ENCODE measurements at places on chromosomes 4 and X.

DNA sequence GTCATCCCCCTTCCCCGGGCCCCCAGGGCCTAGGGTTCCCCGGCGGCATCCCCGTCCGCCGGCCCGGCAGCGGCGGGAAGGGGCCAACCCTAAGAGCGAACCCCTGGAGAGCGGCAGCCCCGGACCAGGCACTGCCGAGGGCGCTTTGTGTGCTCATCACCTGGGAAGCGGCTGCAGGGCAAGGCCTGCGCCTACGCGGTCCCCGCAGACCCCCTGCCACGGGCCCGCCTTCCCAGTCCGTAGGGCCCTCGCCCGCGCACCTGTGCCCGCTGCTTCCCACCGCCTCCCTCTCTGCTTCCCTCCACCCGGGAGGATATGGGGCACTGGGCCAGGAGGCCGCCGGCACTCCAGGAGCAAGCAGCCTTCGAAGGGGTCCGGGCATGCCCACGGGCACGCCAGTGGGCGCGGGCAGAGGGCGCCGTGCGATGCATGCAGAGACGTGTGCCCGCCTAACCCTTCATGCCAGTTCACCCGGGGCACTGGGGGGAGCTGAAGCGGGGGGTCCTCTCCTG is 2.6 kb downstream of the FLNA start:
- H3K27me3 ChIP-seq: no peaks in the 10 kb centered on the region
- H3K4me3 ChIP-seq: peak overlapping the region; percentile 77
- peak overlapping the region; percentile 97 for H3K27ac ChIP-seq

- H3K27me3 ChIP-seq: no peaks in the 10 kb centered on the region
- H3K4me1 ChIP-seq: no peaks in the 10 kb centered on the region
- DNase-seq: no peak
- H3K4me3 ChIP-seq: no peak overlapping the region
- no peaks in the 10 kb centered on the region for H3K36me3 ChIP-seq
- H3K27ac ChIP-seq: no peak overlapping the region
Measured at GRCh38 chr4:72670521-72670920, 101.5 kb upstream of the ADAMTS3 start.

DNA sequence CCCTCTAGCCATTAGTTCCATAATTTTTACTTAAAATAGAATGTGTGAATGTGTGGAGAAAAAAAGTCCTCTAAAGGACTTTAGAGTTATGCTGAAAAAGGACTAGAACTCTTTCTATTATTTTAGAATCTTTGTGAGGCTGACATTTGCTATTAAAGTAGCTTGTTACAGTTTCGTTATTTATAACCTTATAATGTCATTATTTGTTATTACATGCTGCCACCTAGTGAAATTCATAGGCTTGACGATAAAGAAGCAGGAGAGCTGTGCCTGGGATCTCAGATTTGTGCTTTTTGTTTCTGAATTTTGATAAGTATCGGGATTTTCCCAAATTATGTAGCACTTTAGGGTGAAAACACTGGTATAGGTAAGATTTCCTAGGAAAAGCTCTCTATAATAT is 38.5 kb upstream of the TAPT1 start:
- H3K4me1 ChIP-seq: no peaks in the 10 kb centered on the region
- H3K27me3 ChIP-seq: no peaks in the 10 kb centered on the region
- DNase-seq: no peak
- no peaks in the 10 kb centered on the region for H3K36me3 ChIP-seq

- H3K4me3 ChIP-seq: peak overlapping the region; percentile 29
- DNase-seq: no peak
- peaks cover 7% of the 10 kb centered on the region for H3K4me1 ChIP-seq
- no peaks in the 10 kb centered on the region for H3K27me3 ChIP-seq
- H3K36me3 ChIP-seq: no peaks in the 10 kb centered on the region
Measured at GRCh38 chrX:150547375-150548115, 20.9 kb upstream of the MTM1 start.

DNA sequence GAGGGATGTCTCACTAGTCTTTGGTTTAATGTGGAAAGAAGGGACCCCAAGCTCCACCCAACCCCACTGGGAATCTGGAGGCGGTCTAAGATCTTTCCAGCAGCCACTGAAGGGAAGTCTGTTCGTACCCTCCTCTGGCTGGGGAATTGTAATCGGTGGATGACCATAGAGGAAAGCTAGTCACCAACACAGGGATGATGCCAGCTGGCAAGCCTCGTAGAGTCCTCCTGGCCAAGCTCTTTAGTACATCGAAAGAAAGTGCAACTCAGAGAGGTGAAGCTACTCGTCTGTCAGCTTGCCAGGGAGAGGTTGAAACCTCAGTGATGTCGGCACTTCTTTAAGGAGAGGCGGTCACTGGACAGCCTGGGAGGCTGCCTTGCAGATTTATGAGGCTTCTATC is 58.7 kb downstream of the MAMLD1 start:
- DNase-seq: no peak
- H3K27ac ChIP-seq: no peak overlapping the region
- H3K36me3 ChIP-seq: no peaks in the 10 kb centered on the region

- no peak for DNase-seq
- H3K27me3 ChIP-seq: no peaks in the 10 kb centered on the region
- no peak overlapping the region for H3K27ac ChIP-seq
- H3K36me3 ChIP-seq: no peaks in the 10 kb centered on the region
Measured at GRCh38 chr4:177923888-177924287, 481.7 kb upstream of the AGA start.

GRCh38 chrX:29044423-29045184 is 457.4 kb downstream of the IL1RAPL1 start:
- H3K27me3 ChIP-seq: no peaks in the 10 kb centered on the region
- H3K27ac ChIP-seq: no peak overlapping the region
- no peak for DNase-seq
- no peaks in the 10 kb centered on the region for H3K4me1 ChIP-seq
- H3K36me3 ChIP-seq: no peaks in the 10 kb centered on the region

- H3K36me3 ChIP-seq: no peaks in the 10 kb centered on the region
- no peak for DNase-seq
- H3K27me3 ChIP-seq: no peaks in the 10 kb centered on the region
- no peaks in the 10 kb centered on the region for H3K4me1 ChIP-seq
Measured at GRCh38 chrX:117429501-117429900, 687.1 kb downstream of the KLHL13 start.

DNA sequence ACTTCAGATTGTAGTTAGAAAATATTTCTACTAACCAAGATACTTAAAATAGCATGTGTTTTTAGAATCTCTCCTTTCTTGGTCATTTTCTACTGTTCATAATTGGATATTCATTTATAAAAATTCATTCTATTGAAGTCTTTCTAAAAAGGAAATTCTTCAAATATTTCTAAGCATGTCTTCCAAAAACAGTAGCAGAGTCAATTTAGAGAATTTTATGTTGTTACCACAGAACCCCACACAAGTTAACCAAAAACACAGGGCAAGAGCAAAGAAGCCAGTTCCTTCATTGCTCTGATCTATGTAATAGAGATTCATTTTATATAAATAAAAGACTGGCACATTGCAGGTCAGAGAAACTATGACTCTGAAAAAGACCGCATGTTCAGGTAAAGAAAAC is 345.1 kb upstream of the PITX2 start:
- no peak overlapping the region for H3K27ac ChIP-seq
- no peak overlapping the region for H3K4me3 ChIP-seq
- no peaks in the 10 kb centered on the region for H3K36me3 ChIP-seq
- H3K27me3 ChIP-seq: no peaks in the 10 kb centered on the region
- no peak for DNase-seq

- no peaks in the 10 kb centered on the region for H3K27me3 ChIP-seq
- H3K27ac ChIP-seq: no peak overlapping the region
- H3K36me3 ChIP-seq: no peaks in the 10 kb centered on the region
- DNase-seq: no peak
- H3K4me3 ChIP-seq: no peak overlapping the region
- H3K4me1 ChIP-seq: no peaks in the 10 kb centered on the region
Measured at GRCh38 chr4:113145519-113146291, 96.3 kb downstream of the ANK2 start.

DNA sequence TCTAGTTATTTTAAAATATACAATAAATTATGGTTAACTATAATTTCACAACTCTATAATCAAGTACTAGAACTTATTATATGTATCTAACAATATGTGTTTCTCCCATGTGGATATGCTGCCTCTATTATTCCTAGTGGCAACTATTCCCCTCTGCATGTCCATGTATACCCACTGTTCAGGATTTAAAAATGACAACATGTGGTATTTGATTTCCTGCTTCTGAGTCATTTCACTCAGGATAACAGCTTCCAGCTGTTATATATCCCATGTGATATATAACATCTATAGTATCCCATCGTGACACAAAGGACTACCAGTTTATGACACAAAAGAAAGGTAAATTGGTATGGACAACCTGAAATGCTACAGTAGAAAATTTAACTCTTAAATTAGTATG is 167.4 kb upstream of the TACR3 start:
- H3K27me3 ChIP-seq: no peaks in the 10 kb centered on the region
- no peak for DNase-seq
- H3K4me3 ChIP-seq: no peak overlapping the region
- H3K4me1 ChIP-seq: no peaks in the 10 kb centered on the region

DNA sequence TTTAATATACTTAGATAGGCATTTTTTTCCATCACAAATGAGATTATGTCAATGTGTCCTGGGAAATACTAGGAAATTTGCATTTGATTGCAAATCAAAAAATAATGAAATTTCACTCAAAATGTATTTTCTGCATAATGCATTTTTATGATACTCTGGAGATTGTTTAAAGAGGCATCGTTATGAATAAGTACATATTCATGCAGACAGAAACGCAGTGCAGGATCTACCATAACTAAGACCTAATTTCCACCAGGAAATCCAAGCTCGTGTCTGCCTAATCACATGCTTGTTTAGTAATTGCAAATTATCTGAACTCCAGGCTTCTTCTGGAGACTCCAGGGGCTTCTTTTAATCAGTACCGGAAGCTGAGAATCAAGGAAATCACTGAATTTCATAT is 163.5 kb upstream of the MXRA5 start:
- no peak overlapping the region for H3K27ac ChIP-seq
- H3K27me3 ChIP-seq: no peaks in the 10 kb centered on the region
- no peak overlapping the region for H3K4me3 ChIP-seq
- H3K4me1 ChIP-seq: no peaks in the 10 kb centered on the region

GRCh38 chrX:53669258-53669657 is 17.3 kb downstream of the HUWE1 start:
- no peaks in the 10 kb centered on the region for H3K4me1 ChIP-seq
- no peak for DNase-seq
- no peak overlapping the region for H3K4me3 ChIP-seq
- peaks cover 8% of the 10 kb centered on the region for H3K36me3 ChIP-seq
- no peaks in the 10 kb centered on the region for H3K27me3 ChIP-seq

DNA sequence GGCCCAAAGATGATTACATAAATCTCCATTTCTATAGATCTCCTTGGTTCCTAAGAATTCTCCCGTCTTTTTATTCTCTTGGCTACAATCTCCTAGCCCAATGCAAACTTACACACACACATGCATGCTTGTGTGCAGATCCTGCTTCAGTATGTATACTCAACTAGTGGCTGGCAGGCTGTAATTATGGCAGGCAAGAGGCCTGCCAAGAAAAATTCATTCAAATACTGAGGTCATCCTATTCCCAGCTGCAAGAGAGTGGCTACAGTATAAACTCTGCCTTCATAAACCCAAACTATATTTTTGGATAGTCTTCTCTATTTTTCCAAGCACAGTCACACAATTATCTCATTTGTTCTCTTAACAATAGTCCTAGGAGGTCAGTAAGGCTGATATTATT is 95.2 kb downstream of the SHROOM4 start:
- DNase-seq: no peak
- H3K4me3 ChIP-seq: no peak overlapping the region
- no peaks in the 10 kb centered on the region for H3K27me3 ChIP-seq
- H3K36me3 ChIP-seq: no peaks in the 10 kb centered on the region
- H3K4me1 ChIP-seq: no peaks in the 10 kb centered on the region

DNA sequence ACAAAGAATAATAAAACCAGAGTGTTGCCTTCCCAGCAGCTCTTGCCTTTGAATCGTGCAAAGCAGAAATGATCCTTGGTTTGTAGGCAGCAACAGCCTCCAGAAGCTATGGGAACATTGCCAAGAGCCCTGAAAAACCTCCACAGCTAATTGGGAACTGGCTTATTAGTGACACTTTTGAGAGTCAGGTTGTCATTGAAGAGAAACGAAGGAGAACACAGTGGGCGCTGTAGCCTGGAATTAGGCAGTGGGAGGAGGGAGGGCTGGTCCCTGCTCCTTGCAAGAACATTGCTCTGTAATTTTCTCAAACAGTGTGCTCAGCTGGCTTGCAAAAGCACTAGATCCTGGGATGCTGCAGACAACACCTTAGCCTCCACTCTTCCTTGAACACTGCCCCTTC is 331.5 kb upstream of the EMCN start:
- H3K27ac ChIP-seq: no peak overlapping the region
- H3K4me3 ChIP-seq: no peak overlapping the region
- no peaks in the 10 kb centered on the region for H3K4me1 ChIP-seq
- no peaks in the 10 kb centered on the region for H3K36me3 ChIP-seq

DNA sequence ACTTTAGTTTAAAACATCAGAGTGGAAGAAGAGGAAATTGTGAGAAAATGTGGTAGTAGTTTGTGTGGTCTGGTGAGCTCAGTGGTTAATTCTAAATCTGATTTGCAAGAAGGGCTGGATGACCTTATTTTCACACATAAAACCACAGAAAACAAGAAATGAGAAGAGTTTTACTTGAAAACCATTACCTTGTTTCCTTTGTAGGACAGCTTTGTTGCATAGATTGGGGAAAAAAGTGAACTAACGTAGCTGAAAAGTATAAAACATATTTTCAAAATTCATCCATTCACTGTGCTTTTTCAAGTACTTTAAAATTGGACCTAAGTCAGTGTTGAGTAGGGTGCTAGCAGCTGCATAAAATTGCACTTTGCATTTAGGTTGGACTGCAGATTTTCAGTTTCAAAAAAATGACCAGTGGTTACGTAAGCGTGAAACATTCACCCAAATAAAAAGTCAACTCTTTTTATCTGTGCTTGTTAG is 211.3 kb downstream of the ARHGAP10 start:
- no peak overlapping the region for H3K4me3 ChIP-seq
- no peak overlapping the region for H3K27ac ChIP-seq
- no peaks in the 10 kb centered on the region for H3K36me3 ChIP-seq
- no peaks in the 10 kb centered on the region for H3K27me3 ChIP-seq

DNA sequence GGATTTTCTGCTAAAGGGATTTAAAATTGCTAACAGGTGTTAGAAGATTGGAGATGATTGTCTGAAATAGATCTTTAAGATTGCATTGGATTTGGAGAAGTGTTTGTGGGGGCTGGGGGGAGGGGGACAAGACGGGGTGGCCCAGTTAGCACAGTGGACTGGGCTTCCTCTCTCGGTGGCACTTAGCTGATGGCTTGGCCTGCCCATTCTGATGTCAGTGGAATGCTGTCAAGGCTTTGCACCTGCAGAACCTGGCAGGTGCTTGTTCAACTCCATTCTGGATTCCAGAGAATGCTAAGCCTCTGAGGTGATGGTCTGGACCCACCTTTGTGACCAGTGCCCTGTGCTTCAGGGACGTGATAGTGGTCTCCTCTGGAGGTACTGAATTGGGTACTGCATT is 43.7 kb downstream of the ADD1 start:
- H3K27ac ChIP-seq: no peak overlapping the region
- H3K27me3 ChIP-seq: no peaks in the 10 kb centered on the region
- H3K4me1 ChIP-seq: no peaks in the 10 kb centered on the region
- H3K4me3 ChIP-seq: no peak overlapping the region

Measured in effector memory CD4-positive, alpha-beta T cell (primary cell).